ENCODE measurements at places on chromosomes 4 and X.

GRCh38 chr4:16055471-16055870 is 28.4 kb downstream of the PROM1 start:
- no peak for DNase-seq

GRCh38 chr4:2873329-2873728 is 29.7 kb downstream of the ADD1 start:
- no peak for DNase-seq

GRCh38 chr4:168766604-168767316 is 243.3 kb downstream of the CBR4 start:
- peak; percentile 28 for DNase-seq

DNA sequence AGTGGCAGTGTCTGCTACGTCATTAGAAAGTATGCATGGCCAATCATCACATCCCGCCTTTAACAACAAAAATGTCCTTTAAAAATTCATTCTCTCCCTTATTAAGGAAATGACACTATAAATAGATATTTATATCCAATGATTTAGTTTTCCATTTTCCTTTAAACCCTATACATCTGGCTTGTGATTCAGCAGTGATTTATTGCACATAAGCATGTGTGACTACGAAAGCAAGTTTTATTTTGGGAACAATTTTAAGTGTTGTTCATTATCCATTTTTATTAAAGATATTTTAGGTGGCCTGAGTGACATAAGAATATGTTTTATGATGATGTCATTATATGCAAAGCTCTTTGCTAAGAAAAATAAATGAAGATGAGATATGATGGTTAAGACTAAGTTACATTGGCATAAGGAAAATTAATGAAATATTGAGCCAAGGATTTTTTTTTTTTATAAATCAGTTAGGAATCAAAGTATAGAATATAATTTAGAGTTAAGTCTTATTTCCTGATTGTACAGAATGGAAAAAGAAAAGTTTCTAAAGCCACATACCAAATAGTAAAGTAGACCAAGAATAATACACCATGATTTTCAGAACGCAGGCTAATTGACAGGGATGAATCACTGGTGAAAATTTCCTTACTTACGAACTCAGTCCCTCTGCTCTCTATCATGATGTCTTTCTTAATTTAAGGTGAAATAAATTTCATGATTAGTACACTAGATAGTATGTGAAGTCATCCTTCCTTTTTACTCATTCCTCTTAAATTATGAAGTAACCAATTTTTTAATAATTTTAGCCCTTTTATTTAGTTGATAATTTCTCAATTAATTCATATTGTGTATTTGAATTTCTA is 822.4 kb downstream of the FAT4 start:
- no peak for DNase-seq

- DNase-seq = no peak
Measured at GRCh38 chr4:81538716-81539427, 67.2 kb upstream of the RASGEF1B start.

- no peak for DNase-seq
Measured at GRCh38 chr4:7648544-7649395, 214.0 kb upstream of the PSAPL1 start.

- DNase-seq = no peak
Measured at GRCh38 chr4:130851107-130851506, 1755.2 kb downstream of the C4orf33 start.

GRCh38 chr4:81429031-81429430 is 42.7 kb downstream of the RASGEF1B start:
- DNase-seq = no peak

GRCh38 chr4:101345596-101346350 is 1.6 kb downstream of the PPP3CA start:
- DNase-seq = peak; percentile 40

GRCh38 chrX:150449313-150449712 is 86.2 kb downstream of the MAMLD1 start:
- DNase-seq = no peak

GRCh38 chr4:112650332-112650731 is 13.4 kb downstream of the LARP7 start:
- DNase-seq = no peak

GRCh38 chr4:11106759-11107158 is 321.9 kb downstream of the HS3ST1 start:
- DNase-seq = no peak

GRCh38 chr4:25552580-25553271 is 102.9 kb upstream of the SLC34A2 start:
- DNase-seq = no peak

DNA sequence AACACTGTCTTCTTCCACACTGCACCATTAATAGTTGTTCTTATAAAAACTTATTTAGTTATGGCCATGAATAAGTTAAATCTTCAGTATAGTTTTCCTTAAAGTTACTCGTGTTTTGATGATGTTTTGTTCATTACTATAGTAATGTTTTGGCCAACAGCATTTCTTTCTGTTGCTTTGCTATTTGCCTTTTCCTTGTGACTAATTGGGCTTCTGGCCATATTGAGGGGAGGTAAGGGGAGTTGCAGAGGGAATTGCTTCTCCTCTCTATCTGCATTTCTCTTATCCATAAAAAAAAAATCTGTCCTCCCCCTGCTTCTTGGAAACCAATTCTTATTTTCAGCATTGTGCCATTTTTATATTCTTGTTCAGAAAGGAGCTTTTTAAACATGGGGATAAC is 42.7 kb upstream of the ZCCHC12 start:
- no peak for DNase-seq

- peak; percentile 68 for DNase-seq
Measured at GRCh38 chrX:65451663-65452062, 82.9 kb downstream of the LAS1L start.

- no peak for DNase-seq
Measured at GRCh38 chrX:38656350-38656915, 95.1 kb downstream of the TSPAN7 start.

- no peak for DNase-seq
Measured at GRCh38 chr4:8084712-8085490, 73.7 kb downstream of the ABLIM2 start.

- peak; percentile 11 for DNase-seq
Measured at GRCh38 chrX:110316351-110317060, 1.4 kb downstream of the AMMECR1 start.

- DNase-seq = no peak
Measured at GRCh38 chr4:73420615-73421014, 15.4 kb upstream of the AFP start.

DNA sequence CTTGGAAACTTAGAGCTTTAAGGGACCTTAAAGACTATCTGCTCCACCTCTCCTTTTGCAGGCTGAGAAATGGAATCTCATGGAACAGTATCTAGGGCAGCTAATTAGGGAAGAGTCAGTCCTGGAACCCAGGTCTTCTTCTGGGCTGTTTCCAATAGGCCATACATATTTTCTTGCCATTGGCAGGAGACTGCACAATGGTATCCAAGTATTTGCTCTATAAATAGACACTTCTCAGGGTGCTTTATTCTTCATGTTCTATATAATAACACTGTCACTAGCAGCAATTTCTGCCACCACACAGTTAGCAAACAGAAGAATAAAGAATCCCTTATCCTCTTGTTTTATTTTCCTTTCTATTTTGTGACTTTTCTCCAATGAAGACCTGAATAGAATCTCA is 291.7 kb downstream of the C4orf33 start:
- DNase-seq = no peak

DNA sequence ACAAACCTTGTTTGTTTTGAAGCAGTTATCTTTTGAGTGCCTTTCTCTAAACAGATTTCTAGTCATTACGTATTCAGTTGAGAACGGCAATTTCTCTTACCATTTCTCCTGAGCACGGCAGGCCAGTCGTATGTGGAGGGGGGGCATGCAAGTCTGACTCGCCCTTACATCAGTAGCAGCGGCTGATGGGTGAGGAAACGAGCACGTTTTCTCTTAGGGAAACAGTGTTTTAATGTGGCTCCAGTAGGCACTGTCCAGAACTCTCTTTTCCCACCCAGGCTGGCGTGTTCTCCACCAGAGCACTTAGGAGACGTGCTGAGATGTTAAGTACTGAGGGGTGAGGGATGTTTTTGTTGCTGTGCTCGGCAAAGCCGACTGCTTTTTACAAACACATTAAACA is 240.5 kb downstream of the STIM2 start:
- DNase-seq = no peak

- peak; percentile 72 for DNase-seq
Measured at GRCh38 chr4:82268050-82268825, 105.6 kb downstream of the HNRNPD start.

- peak; percentile 93 for DNase-seq
Measured at GRCh38 chr4:158209825-158210807, at the start of gene TMEM144. TSS of gene TMEM144 (plus strand) at chr4:158210486. CDS start at chr4:158212668, 2,182 bp downstream.

DNA sequence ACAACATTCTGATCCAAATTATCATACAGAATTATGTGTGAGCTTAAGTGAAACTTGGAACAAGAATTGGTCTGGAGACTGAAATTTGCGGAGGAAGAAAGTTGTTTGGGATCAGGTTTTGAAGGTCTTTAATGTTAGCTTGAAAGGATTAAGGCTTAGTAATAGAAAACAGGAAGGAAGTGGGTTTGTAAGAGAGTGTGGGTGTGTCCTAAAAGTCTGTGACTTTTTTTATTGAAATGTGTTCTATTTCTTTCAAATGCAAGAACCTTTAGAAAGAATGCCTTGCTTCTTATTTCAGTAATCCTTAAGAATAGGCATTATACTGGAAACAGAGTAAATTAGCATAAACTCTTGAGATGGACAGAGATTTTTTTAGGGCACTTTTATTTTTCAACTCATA is 198.0 kb downstream of the GALNTL6 start:
- no peak for DNase-seq

DNA sequence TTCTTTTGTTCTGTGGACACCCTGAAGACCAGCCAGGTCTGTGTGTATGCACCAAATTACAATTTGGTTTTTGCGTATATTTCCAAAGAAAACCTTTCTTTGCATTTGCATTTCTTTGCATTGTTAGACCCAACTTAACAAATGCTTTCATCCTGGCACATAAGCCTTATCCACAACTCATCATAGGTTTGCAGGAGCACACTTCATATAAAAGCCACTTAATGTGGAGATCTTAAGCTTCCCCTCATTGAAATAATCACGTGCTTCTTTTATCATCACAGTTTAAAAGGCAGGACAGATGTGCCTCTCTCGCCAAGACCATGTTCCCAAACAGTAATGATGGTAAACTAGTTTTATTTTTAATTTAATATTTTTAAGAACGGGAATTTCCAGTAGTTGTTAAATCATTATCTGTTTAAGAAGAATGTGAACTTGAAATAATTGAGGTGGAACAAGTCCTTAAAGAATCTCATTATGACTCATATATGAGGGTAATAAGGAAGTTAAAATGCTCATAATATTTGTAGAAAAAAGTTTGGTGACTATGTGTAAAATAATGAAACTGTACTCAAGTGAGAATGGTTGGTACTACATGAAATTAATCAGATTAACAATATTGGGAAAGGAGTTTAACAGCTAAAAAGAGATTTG is 65.5 kb downstream of the GLRA3 start:
- DNase-seq = no peak

DNA sequence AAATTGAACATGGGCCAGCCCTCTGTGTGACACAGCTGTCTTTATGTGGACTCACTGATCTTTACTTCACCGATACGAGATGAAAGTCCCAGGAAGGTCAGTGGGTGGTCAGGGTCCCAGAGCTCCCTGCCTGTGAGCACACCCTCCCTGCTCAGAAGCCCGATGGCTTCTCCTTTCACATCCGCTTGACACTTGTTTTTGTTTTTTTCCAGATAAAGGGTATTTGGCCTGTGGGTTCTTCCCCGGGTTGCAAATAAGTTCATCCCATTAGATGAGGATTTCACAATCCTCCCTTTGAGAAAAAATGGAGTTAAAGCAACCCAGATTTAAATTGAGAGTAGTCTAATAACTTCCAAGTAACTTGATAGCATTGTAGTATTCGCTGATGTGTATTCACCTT is 48.2 kb upstream of the TLR2 start:
- DNase-seq = no peak

- DNase-seq = no peak
Measured at GRCh38 chr4:83231620-83232076, 53.0 kb downstream of the COQ2 start.

GRCh38 chrX:131763674-131764073 is 219.8 kb downstream of the OR13H1 start:
- no peak for DNase-seq

DNA sequence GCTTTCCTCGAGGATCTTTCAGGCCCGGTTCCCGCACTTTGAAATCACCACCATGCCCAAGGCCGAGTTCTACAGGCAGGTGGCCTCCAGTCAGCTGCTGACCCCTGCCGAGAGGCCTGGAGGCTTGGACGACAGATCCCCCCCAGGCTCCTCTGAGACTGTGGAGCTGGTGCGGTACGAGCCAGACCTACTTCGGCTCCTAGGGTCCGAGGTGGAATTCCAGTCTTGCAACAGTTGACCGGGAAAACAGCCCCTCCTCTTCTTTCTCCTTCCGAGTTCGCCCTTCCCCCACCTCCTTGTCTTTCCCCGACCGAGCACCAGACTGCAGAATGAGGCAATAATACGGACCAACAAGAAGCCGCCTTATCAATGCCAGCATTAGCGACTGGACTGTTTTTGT is 54.4 kb downstream of the ELF4 start:
- DNase-seq = no peak

DNA sequence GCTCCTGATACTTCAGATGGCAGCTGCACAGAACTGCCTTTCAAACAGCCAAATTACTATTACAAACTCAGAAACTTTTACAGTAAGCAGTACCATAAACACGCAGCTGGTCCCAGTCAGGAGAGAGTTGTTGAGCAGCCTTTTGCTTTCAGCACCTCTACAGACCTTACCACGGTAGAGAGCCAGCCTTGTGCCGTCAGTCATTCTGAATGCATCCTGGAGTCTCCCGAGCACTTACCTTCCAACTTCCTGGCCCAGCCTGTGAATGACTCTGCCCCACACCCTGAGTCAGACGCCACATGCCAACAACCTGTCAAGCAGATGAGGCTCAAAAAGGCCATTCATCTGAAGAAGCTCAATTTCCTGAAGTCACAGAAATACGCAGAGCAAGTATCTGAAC is 12.4 kb downstream of the ZBTB49 start:
- DNase-seq = no peak

DNA sequence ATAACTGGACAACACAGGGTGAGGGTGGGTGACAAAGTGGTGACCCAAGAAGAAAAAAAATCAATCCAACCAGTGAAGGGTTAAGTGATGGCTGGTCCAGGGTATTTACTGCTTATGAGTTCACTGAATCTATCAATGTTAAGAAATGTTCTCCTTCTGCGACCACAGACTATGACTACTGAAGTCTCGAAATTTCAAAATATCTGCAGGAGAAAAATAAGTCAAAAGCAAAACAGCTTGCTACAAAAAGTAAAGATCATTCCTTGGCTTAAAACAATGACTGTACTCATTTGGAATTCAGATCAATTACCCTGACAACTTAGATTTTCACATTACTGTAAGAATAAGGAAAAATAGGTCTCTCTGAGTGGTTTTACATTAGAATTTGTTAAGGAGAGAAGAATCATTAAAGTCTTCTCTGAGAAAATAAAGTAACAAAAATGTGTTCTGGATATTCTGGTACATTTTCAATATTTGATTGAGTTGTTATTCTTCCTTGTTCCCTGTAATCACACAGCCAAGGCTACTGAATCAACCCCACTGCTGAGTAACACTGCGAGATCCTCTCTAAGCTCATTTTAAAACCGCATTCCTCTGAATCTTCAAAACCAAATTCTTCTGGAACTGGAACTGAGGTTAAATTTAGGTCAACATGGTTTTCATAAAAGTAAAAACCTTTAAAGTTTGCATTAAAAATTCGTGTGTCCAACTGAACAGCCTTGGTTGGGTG is 22.7 kb downstream of the SMPX start:
- no peak for DNase-seq

- no peak for DNase-seq
Measured at GRCh38 chr4:99634742-99635360, 22.8 kb downstream of the C4orf54 start.

GRCh38 chr4:168744021-168744420 is 247.2 kb downstream of the PALLD start:
- DNase-seq = no peak

GRCh38 chr4:80918004-80918403 is 112.5 kb upstream of the BMP3 start:
- DNase-seq = no peak
